ENCODE measurements at places on chromosomes 6 and 20.

GRCh38 chr6:90472716-90473115 lies 114.2 kb downstream of the MAP3K7 start:
- DNase-seq = no peak

DNA sequence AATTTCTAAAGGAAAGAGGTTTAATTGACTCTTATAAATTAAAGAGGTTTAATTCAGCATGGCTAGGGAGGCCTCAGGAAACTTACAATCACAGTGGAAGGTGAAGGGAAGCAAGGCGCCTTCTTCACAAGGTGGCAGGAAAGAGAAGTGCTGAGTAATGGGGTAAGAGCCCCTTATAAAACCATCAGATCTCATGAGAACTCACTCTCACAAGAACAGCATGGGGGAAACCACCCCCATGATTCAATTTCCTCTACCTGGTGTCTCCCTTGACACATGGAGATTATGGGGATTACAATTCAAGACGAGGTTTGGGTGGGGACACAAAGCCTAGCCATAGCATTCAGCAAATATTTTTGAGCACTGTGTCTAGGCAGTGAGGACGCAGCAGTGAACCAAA lies 3.9 kb upstream of the IPCEF1 start:
- no peak for DNase-seq

DNA sequence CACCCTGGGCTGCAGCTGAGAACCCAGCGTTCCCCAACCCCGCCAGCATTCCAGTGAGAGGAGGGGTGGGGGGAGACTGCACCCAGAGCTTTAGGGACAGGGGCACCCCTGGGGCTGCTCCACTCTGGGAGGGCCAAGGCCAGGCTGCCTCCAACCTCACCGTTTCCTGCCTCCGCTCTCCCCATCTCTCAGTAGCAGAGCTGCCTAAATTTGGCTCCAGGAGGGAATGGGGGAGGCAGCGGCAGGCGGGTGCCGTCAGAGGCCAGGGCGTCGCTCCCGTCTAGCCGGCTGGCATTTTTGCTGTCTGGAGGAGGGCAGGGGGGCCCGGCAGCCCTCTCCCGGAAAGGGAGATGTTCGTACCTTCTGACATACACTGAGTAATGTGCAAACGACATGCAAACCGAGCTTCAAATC lies 46.6 kb downstream of the NOL4L start:
- no peak for DNase-seq

- DNase-seq = no peak
Observed at GRCh38 chr6:30599625-30600324, 17.3 kb downstream of the PPP1R10 start.

GRCh38 chr20:31674895-31675827 lies 37.4 kb downstream of the COX4I2 start:
- DNase-seq = peak; percentile 73

DNA sequence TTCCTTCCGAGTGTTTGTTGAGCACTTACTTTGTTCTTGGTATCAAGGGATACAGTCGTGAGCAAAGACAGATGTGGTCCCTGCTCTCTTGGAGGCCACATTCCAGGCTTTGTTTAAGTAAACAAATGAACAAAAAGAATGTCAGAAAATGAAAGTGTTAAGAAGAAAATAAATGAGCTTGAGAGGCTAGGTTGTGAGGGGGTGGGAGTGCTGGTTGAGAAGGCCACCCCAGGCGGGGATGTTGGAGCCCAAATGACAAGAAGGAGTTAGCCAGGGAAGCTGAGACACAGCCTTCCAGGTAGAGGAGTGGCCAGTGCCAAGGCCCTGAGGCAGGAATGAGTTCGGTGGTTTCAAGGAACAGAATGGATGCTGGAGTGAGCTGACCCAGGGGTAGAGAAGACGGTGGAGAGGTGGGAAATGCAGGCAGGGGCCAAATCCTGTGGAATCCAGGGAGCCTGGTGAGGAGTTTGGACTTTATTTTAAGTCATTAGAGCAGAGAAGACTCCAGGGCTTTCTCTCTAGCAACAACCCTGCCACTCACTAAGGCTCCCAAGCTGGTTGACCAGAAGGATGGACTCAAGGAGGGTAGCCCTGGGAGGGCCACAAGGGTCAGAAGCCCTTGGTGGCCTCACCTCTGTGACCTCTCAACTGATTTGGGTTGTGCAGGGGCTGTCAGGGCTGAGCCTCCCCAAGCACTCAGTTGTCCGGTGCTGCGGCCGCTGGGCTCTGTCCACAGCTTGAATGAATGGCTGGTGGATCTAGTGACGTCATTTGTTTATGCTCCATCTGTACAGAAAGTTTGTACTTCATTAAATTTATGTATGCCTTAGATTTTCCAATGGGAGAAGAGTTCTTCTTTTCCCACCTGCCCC lies 66.0 kb upstream of the STX16 start:
- DNase-seq = no peak

GRCh38 chr6:69801225-69801624 lies 4.4 kb upstream of the LMBRD1 start:
- DNase-seq = no peak

DNA sequence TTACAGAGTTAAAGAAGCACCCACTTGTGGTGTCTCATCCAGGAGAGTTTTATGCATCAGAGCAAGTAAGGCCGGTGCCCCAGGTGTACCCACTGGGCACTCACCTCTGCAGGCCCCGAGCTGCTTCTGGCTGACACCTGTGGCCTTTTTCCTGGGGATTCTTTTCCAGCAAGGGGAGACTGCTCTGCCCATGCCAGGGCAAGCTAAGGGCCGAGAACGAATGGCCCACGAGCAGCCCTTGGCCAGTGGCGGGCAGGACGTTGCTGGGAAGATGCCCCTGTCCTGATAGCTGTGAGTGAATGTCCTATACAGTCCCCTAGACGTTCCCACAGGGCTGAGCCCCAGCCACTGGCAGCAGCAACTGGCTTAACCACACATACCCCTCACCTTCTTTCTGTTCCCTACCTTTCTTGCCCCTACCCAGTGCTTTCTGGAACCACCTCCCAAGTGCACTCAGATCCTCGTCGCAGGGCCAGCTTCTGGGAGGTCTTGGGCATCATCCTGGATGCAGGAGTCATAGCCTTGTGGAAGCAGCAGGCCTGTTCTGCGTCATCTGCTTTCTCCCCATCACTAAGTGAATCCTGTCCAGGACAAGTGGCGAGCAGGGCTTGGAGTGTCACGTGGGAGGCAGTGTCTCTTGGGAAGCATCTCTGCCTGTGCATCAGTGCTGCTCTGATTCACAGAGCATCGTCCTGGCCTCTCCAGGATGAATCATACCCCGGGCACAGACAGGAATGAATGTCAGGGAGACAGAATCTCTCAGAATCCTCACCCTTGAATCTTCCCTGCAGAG lies 32.5 kb downstream of the SYNDIG1 start:
- DNase-seq = peak; percentile 37

DNA sequence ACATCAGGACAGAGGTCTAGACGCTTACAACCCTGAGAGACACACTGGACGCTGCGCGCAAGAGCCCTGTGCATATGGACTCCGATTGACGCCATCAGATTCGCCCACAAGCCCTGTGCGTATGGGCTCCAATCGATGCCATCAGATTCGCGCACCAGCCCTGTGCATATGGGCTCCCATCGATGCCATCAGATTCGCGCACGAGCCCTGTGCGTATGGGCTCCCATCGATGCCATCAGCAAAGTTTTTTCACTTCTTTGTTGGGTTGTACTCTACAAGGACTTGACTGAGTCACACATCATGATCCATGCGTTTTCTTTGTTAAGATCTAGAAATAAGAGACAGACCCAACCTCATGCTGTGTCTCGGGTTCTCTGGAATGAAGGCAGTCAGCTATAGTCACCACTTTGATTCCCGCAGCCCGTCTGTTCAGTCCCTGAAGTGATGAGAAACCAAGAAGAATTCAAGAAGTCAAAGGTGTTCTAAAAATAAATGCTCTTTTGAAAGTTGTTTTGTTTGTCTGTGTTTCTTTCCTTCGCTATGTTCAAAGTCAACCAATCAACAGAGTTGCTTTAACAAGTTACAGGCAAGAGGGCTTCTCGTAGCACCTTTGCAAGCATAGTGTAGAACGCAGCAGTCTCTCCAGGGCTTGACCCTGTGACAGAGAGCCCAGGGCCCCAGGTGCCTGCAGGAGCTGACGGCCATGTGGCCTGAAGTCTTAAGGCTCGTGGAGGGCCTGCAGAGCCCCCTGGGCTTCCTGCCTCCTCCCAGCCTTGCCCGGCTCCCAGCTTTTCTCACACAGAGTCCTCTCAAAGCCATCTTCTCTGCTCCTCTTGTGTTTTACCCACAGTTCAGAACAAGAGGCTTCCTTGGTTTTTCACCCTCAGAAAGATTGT lies 7.9 kb downstream of the RPS6KA2 start:
- no peak for DNase-seq

GRCh38 chr6:24761193-24761835 lies 13.4 kb upstream of the GMNN start:
- no peak for DNase-seq

DNA sequence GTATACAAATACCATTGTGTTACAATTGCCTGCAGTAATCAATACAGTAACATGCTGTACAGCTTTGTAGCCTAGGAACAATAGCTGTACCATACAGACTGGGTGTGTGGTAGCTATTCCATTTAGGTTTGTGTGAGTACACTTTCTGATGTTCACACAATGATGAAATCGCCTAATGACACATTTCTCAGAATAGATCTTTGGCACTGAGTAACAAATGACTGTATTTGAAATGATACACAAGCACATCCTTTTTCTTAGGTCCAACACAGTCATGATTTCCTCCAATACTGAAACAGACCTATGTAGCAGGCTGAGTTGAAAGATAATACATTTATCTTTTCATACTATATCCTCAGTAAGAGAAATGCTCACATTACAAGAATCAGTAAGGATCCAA lies 13.9 kb downstream of the KHDRBS2 start:
- no peak for DNase-seq

DNA sequence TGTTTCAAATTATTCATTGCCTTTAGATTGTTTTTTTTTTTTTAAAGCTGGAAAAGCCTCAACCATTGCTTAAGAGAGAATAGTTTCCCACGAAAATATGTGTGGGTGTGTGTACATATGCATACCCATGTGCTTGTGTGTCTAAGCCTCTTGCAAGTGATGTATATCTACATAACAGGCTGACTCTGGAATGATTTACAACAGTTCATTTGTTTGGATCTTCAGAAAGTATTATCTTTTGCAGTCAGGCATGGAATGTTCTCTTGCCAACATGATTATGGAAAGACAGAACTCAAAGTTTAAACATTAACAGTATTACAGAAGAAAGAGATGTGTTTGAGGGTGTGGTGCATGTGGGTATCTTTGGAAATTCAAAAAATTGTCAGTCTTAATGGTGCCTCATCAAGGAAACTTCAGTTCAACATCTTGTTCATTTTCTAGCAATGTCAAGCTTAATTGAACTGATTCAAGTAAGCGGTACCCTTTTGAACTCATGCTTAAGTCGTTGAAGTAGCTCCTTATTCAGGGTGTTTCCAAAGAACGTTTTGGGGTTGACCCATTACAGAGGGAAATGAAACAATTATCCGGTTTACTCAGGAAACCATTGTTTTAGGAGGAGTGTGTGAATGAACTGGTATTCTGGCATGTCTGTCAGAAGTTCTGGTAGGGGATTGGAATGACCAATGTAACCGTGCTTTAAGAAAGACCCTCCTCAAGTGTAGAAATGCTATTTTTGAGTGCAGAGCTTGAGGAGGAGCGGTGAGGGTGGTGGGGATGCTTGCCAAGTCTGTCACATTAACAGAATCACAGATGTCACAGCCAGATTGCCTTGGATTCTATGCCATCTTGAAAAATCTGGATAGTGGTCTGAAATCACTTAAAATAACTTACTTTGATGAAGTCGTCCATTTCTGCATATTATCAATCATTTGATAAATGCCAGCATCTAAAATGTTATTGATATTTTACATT lies 60.3 kb downstream of the ADGRG6 start:
- no peak for DNase-seq

DNA sequence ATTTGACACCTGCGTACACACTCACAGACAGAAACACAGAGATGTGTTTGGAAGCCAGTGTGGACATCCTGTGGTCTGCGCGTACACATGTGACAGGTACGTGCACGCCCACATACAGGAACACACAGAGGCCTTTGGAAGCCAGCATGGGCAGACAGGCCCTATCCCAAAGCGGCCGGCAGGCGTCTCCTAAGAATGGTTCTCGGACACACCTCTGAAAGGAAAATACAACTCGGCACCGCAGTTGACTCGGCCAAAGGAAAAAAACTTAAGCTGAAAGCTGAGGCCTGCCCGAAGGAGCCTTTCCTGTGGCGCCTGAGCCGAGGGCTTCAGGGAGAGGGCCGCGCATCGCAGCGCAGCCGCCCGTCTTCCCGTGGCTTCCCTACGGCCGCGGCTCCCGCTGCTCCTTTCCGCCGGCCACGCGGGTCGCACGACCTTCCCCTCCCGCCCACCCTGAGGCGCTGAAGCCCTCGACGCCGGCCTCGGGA lies 1.4 kb upstream of the CEP43 start:
- DNase-seq = no peak

DNA sequence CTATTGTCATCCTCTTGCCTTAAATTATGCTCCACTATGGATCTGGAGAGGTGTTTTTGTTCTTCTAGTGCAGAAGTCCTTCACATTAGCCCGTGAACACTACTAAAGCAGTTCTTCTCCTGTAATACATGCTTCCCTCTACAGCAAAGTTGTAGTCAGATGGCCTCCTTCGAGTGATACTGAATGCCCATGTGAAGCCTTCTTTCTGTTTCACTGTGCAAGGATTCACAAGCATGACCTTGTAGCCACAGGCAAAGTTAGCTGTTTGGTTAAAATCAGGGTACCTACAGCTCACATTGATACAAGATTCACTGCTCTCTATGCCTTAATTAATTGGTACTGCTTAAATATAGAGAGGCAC lies 47.6 kb downstream of the ARHGAP18 start:
- DNase-seq = no peak

GRCh38 chr6:13702809-13703302 lies 8.8 kb downstream of the RANBP9 start:
- DNase-seq = no peak

DNA sequence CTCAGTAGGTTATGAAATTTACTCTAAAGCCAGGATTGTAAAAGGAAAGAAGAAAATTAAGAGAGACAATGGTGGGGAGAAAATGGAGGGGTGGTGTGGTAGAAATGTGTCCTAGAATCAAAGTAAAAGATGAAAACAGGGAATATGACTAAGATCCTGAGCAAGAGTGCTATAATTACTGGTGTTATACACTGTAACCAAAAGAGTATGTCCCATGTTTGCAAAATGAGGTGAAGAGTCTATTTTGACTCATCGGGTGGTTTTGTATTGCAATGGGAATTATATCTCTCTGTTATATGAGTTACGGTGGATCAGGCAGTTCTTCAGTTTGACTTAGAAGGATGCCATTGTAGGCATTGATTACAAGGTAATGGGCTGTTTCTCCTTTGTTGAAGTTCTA lies 8.5 kb downstream of the L3MBTL3 start:
- no peak for DNase-seq

DNA sequence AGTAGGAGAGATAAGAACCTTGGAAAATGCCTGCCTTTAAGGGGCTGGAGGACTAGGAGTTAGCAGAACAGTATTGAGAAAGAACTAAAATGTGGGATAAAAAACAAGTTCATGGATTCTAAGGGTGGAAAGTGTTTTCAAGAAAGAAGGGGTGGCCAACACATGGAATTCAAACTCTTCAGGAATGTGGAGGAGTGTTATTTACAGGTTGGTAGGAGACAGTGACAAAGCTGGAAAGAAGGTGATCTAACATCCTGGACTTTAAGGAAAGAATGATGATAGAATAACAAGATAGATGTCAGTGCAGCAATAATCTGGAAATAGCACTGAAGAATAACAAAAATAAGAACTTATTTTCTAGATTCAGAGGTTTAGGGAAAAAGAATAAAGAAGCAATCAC lies 54.0 kb upstream of the TNFRSF21 start:
- no peak for DNase-seq
